ENCODE measurements at places on chromosomes 3 and 15.

- DNase-seq, result no peak
Observed at GRCh38 chr3:21159543-21159906, 591.5 kb downstream of the ZNF385D start.

DNA sequence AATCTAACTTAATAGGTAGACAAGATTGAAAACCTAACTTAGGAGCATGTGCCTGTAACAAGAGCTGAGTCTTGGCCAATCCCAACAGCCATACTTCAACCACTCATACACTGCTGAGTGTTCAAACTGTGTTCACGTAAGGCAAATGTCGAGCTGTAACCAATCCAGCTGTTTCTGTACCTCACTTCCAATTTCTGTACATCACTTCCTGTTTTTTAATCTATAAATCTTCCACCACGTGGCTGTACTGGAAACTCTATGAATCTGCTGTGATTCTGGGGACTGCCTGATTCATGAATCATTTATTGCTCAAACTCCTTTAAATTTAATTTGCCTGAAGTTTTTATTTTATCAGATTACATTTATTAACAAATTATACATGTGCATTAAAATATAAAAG is 44.6 kb upstream of the NEDD4 start:
- no peak for DNase-seq

DNA sequence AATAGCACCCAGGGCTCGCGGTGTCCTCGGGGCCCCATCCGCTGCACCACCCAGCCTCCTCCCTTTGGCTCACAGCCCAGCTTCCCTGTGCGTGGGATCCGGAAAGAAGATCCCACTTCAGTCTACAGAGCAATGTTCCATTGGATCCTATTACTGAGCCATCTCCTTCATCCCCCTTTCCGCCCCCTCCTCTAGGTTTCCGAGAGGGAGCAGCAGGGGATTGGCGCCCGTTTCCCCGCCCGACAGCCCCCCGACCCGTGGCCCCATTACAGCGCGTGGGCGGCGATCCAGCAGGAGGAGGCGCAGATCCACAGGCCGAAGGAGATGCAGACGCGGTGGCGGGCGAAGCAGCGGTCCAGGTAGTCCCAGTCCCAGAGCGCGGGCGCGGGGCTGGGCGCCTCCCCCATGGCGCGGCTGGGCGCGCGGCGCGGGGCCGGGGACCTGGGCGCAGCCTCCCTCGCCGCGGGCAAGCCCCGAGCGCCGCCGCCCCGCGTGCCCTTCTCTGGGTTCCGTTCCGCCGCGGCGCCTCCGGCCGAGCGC is 340 bp downstream of the TMEM44 start:
- no peak for DNase-seq

DNA sequence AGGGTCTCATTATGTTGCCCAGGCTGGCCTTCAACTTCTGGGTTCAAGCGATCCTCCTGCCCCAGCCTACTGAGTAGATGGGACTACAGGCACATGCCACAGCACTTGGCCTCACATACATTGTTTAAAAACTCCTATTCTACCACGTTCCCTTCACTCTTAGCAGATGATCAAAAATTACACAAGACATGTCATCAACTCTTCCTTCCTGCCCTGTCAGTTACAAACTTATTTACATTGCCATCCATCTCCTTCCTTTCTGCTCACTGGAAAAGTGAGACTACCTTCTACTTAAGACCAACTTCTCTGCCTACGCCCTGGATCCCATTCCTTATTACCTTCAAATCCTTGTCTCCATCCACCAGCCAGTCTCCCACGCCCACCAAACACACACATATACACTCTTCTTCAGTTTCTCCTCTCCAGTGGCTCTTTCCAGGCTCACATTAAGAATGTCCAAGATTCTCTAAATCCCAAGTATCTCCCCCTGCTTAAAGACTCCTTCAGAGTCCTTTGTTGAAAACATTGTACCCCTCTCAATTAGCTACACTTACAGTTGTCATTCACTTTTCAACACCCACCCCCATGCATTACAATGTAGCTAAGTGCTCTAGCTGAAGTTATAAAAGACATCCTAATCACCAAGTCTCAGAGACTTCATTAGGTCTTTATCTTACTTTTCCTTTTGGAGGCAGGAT is 4.3 kb downstream of the PEAK1 start:
- no peak for DNase-seq

GRCh38 chr15:79136434-79137046 is 46.0 kb upstream of the RASGRF1 start:
- DNase-seq, result no peak

DNA sequence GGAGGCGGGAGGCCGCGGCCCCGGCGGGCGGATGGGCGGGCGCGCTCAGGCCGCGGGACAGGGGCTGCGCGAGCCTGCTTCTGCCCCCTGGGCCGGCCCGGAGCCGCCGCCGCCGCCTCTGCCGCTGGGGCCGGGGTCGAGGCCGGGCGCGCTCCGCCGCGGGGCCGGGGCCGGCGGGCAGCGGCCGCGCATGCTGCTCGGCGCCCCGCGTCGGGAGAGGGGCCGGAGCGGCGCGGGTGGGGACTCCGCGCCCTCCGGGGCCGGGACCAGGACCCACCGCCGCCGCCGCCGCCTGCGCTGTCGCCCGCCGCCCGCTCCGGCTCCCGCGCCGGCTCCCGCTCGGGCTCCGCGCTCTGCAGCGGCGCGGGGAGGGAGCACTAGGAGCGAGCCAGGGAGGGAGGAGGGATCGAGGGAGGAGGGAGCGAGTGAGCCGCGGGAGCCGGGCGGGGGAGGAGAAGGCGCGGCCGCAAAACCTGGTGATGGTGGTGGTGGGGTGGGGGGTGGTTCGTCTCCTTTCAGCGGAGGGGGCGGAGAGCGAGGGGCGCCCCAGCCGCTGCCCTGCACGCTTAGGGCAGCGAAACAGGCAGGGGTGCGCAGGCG is at the start of gene LINGO1:
TSS of gene LINGO1 (minus strand) at position 379 of the 600 bp plus-strand sequence. CDS start 597 bp downstream, outside the sequence.
- DNase-seq, result no peak

DNA sequence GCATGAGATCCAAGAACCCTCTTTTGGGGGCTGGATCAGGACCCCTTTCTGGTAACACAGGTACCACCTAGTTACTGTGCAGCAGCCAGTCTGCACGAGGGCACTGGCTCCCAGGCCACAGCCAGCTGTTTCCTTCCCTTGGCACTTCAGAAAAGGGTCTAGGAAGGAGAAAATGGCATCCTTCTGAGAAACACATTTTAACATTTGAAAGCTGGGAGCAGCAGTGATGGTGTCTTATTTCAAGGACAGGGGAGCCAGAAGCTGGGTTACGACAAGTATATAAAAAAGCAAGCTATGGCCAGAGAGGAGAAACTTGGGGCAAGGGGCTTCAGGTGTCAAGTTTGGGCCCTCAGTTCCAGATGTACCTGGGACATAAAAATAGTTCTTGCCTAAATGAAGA is 282.8 kb downstream of the CTNNB1 start:
- DNase-seq, result no peak

- no peak for DNase-seq
Observed at GRCh38 chr3:31038086-31038739, 143.8 kb upstream of the GADL1 start.

DNA sequence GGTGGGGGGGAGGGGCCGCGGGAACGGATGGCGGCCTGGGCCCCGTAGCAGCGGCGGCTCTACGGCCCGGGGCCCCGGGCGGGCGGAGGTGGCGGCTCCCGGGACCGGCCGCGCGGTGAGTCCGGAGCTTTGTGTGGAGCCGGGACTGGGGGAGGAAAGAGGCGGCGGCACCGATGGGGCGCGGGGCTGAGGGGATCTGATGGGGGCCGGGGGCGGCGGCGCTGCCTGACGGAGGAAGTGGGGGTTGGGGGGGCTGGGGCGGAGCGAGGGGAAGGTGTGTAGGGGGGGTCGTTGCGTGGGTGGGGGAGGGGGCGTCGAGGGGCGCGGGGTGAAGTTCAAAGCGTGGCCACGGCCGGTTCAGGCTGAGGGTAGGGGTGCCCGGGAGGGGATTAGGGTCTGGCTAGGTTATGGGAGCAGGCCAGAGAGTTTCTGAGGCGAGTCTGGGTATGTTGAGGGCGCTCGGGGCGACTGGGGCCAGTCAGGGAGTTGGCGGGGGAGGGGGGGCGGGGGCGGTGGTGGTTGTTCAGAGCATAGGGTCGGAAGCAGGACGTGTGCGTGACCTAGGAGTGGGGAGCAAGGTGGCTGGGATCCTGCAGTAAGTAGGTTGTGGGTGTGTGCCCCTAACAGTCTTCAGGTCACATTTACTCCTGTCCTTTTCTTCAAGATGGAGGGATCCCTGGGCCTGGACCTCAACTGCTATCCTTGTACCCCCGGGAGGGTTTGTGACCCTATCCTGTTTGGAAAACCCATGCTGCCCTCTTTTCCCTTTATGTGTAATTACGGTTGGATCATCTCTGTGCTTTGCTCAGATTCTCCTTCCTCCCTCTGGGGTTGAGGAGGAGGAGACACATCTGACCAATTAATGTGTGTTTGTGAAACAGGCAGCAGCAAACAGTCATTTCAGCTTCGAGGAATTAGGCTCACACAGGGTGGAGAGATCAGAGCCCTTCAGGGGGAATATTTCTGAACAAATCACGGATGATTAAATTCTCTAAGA is 644 bp downstream of the ZNF609 start:
- DNase-seq, result no peak

GRCh38 chr3:82093641-82094040 is 332.2 kb upstream of the GBE1 start:
- no peak for DNase-seq

GRCh38 chr3:133895208-133896001 is at the start of gene RAB6B:
TSS of gene RAB6B (minus strand) at chr3:133895882. CDS start at chr3:133895466, 416 bp downstream.
- no peak for DNase-seq

DNA sequence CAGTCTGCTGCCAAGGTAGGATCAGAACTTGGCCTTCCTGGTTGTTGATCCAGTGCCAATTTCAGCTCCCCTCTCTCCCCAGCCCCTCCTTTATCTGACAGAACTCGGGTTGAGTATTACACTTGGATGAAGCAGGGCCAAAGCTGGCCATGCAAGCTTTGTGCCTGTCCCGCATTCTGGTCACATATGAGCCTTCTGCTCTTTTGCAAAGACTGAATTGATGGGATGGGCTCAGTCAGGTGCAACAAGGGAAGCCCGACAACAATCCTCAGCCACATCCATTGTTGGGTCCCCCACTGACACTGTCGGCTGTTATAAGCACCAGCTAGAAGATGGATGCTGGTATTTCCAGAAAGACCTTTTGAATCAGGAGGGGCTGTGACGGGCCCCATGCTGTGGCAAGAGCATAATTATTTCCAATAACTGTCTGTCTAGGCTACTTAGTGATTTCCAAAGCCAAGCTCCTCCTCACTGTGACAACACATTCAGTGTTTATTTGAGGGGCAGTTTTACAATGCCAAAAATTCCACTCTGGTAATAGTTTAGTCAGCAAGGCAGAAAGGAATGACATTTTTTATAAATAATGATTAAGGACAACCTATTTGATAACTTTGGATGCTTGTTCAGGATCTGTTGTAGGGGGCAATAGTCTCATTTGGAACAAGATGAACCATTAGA is 146.8 kb upstream of the FRMD4B start:
- DNase-seq, result no peak

- DNase-seq, result no peak
Observed at GRCh38 chr3:124263168-124263567, 271.2 kb upstream of the ROPN1 start.

GRCh38 chr3:5264896-5265770 is 77.6 kb downstream of the EDEM1 start:
- no peak for DNase-seq

GRCh38 chr3:154214306-154214705 is 93.1 kb downstream of the ARHGEF26 start:
- DNase-seq, result no peak

DNA sequence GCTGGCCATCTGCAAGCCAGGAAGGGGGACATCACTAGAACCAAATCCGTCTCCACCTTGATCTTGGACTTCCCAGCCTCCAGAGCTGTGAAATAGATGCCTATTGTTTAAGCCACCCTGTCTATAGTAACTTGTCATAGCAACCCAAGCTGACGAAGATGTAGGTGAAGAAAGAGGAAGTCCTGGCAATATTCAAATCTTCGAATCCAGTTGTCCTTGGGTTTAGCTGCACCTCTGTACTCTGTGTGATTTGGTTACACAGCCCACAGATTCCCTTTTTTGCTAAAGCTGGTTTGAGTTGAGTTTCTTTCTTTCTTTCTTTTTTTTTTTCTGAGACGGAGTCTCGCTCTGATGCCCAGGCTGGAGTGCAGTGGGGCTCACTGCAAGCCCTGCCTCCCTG is 68.0 kb upstream of the XCR1 start:
- no peak for DNase-seq

- no peak for DNase-seq
Observed at GRCh38 chr3:7518456-7518855, 657.5 kb downstream of the GRM7 start.

- DNase-seq, result no peak
Observed at GRCh38 chr15:56199038-56199437, 44.6 kb downstream of the RFX7 start.

DNA sequence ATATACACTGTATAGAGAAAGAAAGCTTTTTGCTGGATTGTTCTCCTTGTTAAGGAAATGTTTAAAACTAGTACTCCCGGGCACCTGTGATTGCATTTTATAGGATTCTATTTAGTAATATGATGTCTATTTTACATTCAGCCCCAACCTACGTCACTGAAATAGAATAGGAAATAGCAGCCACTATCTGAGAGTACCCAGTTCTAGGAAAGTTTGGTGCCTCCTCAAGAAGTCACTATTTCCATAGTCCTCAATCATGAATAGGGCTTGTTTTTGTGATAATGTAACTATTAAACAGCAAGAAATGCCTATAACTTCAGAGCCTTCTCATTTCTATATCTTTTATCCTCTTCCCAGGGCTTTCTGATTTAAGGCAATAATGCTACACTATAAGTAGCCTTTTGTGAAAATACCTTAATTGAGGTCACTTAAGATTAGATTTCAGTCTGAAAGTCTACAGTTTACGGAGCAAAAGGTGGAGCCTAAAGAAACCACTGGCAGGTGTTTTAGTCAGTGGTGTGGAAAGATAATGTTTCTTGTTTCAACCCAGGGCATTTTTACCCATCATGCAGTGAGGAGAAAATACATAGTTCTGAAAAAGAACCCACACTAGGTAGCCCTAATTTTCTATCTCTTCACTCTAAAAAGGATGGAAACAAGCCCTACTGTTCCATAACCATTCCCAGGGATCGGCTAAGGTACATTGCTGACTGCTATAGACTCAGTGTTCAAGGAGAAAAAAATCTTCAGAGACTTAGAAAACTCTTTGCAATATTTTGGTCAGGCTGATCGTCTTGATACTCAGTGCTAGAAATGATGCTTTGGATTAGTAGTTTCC is 38.7 kb downstream of the TIGIT start:
- DNase-seq, result no peak

GRCh38 chr3:34357461-34357860 is 559.0 kb downstream of the PDCD6IP start:
- no peak for DNase-seq

DNA sequence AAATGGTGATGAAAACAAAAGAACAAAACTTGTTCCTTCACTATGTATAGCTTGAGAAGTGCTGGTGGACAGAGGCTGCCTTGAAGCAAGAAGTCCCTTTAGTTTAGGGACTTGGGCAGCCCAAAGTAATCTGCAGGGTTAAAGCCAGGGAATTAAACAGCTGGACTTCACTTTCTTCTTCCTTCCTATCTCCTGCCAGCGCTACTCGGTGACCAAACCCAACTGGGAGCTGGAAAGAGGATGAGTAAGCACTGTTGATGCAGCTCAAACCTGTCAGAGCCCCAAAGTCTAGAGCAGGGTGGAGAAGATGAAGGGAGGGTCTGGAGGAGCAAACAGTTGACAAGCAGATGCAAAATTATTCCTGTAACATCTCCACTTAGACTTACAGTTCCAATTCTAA is 73.1 kb upstream of the FBN1 start:
- no peak for DNase-seq
